ENCODE measurements at places on chromosomes 3 and 15.

DNA sequence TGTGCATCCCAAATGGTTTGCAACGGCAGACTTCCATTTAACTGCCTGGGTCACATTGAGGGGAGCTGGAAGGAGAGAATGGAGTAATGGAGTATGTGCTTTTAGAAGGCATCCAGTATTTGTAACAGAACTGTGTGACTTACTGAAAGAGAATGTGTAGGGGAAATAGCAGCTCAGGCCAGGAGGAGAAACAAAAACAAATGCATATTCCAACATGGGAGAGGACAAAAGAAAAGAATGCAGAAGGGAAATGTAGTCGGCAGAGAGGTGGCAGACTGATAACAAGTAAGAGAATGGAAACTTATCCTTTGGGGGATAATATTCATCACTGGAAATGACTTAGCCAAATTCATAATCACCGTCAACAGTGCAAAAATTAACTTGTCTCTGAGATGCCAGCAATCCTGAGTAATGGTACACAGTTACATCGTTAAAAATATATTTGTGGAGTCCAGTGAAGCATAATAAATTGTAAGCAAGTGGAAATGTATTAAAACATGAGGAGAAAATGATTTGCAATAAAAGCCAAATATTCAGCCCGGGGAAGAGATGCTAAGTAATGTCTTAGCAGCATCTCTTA lies 294.9 kb upstream of the SGO1 start:
- peak; percentile 2 for DNase-seq

- DNase-seq: peak; percentile 66
Measured at GRCh38 chr3:162492446-162493081, 996.0 kb downstream of the OTOL1 start.

GRCh38 chr15:33021806-33022389 lies 172.6 kb downstream of the FMN1 start:
- DNase-seq: no peak

GRCh38 chr15:42139596-42139995 lies 16.8 kb downstream of the PLA2G4F start:
- no peak for DNase-seq

DNA sequence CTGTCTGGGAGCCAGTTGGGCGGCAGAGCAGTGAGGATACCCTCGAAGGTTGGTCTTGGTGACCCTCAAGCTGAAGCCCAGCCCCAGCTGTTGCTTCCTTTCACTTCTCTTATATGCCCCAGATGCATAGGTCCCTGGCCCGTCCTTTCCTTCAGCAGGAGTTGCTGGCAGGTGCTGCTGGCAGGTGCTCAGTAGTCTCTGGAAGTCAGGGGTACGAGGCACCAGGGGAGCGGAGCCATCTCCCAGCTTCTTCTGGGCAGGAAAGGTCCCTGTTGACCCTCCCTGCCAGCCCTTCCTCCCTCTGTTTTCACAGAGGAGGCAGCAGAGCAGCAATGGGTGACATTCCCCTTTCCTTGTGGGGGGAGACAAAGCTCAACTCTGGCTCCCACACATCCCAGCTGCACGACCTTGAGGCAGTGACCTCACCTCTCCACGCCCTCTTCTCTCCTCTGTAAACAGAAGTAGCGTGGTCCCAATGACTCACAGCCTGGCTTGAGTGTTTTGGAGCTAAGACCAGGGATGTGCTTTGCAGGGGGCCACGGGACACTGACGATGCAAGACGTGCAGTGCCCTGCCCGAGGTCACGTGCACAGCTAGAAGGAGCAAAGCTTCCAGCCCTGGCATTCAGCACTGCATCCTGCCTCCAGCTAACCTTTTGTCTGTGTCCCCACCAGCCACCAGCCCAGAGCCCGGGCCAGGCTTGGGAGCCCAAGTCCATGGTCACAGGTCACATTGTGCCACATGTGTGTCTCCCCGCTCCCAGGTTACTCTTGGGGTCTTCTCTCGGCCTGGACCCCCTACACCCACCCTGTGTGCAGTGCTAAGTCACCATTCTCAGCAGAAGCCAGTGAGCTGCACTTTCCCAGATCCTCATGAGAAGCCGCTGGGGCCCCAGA lies 49.7 kb downstream of the SLC6A6 start:
- no peak for DNase-seq

- DNase-seq: no peak
Measured at GRCh38 chr3:185401319-185401955, 38.5 kb downstream of the MAP3K13 start.

DNA sequence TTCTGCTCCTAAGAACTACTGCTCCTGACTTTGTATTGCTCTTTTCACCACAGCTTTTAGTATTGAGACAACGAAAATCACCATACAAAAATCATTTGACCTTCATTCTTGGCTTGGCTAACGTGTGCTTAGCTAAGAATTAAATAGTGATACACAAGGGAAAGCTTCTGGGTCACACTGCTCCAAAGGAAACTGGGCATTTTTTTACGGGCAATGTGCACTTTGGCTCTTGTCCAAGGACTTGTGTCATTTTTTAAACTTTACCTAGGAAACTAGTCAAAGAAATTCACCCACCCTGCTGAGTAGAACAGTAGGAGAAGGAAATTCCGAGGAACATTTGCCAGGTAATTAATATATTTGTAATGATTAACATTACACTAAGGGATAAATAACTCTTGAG lies 19.8 kb downstream of the WDR72 start:
- DNase-seq: no peak

- no peak for DNase-seq
Measured at GRCh38 chr3:107675233-107675900, 152.6 kb downstream of the BBX start.

DNA sequence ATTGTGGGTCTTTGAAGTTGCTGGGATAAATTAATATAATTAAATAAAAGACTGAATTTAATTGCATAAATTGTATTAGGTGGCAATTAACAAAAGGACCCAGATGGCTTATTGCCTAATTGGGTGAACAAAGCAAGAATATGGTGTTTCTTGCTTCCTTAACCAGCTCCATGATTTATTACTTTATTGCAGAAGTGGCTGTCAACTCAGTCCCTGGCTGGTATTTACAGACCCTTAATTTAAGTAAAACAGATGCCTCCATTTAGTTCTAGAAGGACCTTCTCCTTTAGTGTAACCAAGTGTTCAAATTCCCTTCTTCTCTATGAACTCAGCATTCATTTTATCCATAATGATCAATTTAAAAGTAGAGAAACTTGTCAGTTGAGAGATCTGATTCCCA lies 35.1 kb downstream of the DPH3 start:
- DNase-seq: no peak

DNA sequence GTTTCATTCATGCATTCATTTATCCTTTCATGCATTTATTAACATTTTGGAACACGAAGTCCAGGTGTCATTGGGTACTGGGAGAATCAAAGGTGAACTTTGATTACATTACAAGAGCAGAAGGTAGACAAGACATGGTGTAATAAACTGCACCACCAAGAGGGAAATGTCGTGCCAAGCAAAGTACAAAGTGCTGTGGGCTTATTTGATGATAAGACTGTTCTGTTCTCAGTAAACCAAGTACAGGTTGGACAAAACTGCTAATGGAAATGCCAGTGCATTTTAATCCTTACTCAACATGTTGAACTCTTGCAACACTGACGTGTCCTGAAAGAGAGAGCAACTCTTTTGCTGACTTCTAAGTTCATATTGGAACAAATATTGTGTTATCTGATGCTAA lies 69.4 kb downstream of the MME start:
- DNase-seq: no peak

DNA sequence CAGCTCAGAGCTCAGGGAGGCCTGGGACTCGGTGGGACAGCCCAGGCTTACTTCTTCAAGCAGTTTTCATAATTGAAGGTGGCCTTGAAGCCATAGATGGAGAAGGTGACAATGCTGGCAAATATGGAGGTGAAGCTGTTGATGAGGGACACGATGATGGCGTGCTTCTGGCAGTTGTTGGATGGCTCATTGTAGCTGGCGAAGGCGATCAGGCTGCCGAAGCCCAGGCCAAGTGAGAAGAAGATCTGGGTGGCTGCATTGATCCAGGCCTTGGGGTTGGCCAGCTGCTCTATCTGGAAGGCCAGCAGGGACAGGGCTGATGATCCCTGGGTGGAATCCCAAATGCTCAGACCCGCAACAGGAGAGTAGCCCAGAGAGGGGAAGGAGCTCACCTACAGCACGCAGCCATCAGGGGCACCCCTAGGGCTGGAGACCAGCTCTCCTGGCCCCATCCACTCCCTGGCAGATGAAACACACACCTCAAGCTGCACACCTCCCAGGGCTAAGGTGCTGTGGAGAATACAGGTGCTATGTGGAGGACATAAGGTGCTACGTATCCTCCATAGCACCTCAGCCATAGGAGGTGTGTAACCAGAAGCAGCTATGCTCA lies 25.1 kb downstream of the SLC6A20 start:
- no peak for DNase-seq

- no peak for DNase-seq
Measured at GRCh38 chr3:117719316-117719926, 1009.8 kb downstream of the TUSC7 start.

- DNase-seq: no peak
Measured at GRCh38 chr15:79102595-79102994, 12.0 kb upstream of the RASGRF1 start.

GRCh38 chr15:73331501-73331900 lies 37.3 kb downstream of the HCN4 start:
- DNase-seq: no peak

DNA sequence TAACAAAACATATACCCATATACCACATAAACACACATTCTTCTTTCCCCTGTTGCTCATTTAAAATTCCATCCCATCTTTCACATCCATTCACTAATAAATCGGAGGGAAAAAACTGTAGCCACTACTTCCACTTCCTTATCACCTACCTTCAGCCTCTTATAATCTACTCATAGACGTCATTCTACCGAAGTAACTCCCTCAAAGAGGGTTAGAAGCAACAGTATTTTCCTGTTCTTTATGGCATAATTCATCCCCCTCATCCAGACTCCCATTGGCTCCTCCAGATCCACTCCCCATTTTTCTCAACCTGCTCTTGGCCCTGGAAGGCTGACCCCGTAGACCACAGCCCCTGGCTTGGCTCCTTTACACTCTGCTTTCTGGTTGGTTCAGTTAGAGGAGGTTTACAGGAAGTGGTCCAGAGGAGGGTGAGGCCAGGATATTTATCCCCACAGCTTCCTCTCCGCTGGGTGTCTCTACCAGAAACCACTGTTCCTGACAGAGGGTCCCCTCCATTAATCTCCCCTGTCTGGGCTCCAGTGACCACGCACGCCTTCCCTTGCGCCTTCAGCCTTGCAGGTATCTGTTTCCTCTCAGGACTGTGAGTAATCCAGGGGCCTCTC lies 46.3 kb downstream of the FMN1 start:
- no peak for DNase-seq
